Keratinocyte (primary cell): ENCODE measurements at places on chromosomes 13 and 19. TPM values are rescaled to one million over a fixed set of nuclear protein-coding genes. Genes with fewer than 3 reads are reported as not detected.

GRCh38 chr13:100673713-100674571 lies 653 bp downstream of the TMTC4 start:
- peaks cover 6% of the 10 kb centered on the region for H3K4me1 ChIP-seq
- no peak for DNase-seq
- H3K27ac ChIP-seq, result peak overlapping the region; percentile 26
- peak overlapping the region; percentile 68 for H3K4me3 ChIP-seq
- H3K27me3 ChIP-seq, result peaks cover 4% of the 10 kb centered on the region

GRCh38 chr13:108346376-108346775 lies 76.9 kb downstream of the TNFSF13B start:
- no peaks in the 10 kb centered on the region for H3K4me1 ChIP-seq
- H3K4me3 ChIP-seq, result no peak overlapping the region
- H3K27ac ChIP-seq, result no peak overlapping the region
- H3K36me3 ChIP-seq, result no peaks in the 10 kb centered on the region
- no peak for DNase-seq
- H3K27me3 ChIP-seq, result no peaks in the 10 kb centered on the region

GRCh38 chr13:99989276-99990125 lies 7.9 kb downstream of the ZIC2 start:
- H3K4me1 ChIP-seq, result no peaks in the 10 kb centered on the region
- H3K36me3 ChIP-seq, result no peaks in the 10 kb centered on the region
- H3K4me3 ChIP-seq, result no peak overlapping the region

- no peak overlapping the region for H3K4me3 ChIP-seq
- no peak for DNase-seq
- peaks cover 20% of the 10 kb centered on the region for H3K4me1 ChIP-seq
- H3K27me3 ChIP-seq, result no peaks in the 10 kb centered on the region
These were observed 62.1 kb downstream of the ARHGEF7 start for GRCh38 chr13:111177081-111177711.

The URAD gene
- not detected in 3 replicates for polyA plus RNA-seq

- peak overlapping the region; percentile 62 for H3K27ac ChIP-seq
- no peaks in the 10 kb centered on the region for H3K27me3 ChIP-seq
- DNase-seq, result peak; percentile 84
- no peak overlapping the region for H3K4me3 ChIP-seq
These were observed 3.9 kb upstream of the B9D2 start for GRCh38 chr19:41367848-41368301.

The SCN1B gene
- 0.30 to 0.46 TPM (median 0.45 TPM) in 3 replicates for polyA plus RNA-seq

The ZNF91 gene
- polyA plus RNA-seq, result 9.4 to 15.7 TPM (median 14.1 TPM) in 3 replicates

- no peak overlapping the region for H3K27ac ChIP-seq
- no peaks in the 10 kb centered on the region for H3K36me3 ChIP-seq
- H3K4me3 ChIP-seq, result no peak overlapping the region
- peaks cover 6% of the 10 kb centered on the region for H3K4me1 ChIP-seq
- H3K27me3 ChIP-seq, result no peaks in the 10 kb centered on the region
These were observed 40.3 kb downstream of the RASL11A start for GRCh38 chr13:27310946-27311345.

DNA sequence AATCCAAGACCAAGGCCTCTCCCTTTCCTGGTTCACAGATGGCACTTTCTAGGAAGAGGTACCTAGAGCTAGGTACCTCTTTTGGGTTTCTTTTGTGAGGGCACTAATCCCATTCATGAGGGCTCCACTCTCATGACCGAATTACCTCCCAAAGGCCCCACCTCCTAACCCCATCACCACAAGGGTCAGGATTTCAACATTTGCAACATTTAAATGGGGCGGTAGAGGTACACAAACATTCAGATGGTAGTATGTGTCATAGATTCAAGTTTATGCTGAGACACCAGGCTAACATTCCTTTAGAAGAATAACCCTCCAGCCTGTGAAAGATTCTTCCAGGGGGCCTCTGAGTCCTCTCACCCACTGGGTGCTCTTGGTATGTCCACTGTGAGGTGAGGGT lies 116.3 kb downstream of the FOXO1 start:
- peaks cover 3% of the 10 kb centered on the region for H3K4me1 ChIP-seq
- H3K36me3 ChIP-seq, result no peaks in the 10 kb centered on the region
- no peak overlapping the region for H3K27ac ChIP-seq
- no peak overlapping the region for H3K4me3 ChIP-seq

DNA sequence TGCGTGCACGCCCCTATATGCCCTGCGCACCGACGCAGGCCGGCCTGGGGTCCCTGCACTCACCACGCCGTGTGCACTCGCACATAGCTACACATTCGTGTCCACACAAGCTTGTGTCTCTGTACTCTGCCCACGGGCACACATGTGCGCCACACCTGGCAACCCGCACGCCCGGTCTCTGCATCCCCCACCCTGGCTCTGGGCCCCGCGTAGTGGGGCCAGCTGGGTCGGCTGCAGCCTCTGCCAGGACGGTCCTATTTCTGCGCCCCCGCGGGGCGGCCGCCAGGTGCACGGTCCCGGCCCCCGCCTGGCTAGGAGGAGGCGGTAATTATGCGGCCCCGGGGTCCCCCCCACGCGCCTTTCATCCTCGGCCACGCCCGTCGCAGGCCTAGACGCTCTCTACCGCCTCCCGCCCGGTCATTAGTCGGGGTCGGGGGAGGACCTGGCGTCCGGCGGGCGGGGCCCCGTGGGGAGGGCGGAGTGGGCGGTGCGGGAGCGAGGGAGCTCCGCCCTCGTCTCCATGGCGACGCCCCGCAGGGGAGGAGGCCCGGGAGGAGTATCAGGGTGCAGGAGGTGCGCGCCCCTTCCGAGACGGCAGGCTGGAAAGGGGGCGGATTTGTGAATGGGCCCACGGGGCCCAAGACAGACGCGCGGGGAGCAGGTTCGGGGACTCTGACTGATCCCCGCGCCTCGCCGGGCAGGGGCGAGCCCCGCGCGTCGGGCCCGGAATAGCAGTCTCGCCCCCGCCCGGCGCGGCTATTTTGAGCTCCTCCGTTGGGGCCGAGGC lies 2.8 kb upstream of the CIRBP start:
- peak overlapping the region; percentile 54 for H3K4me3 ChIP-seq
- no peak for DNase-seq
- H3K27me3 ChIP-seq, result peaks cover 4% of the 10 kb centered on the region
- H3K4me1 ChIP-seq, result peaks cover 63% of the 10 kb centered on the region
- peak overlapping the region; percentile 52 for H3K27ac ChIP-seq

GRCh38 chr19:56115490-56115889 lies 5.6 kb downstream of the ZNF787 start:
- no peak overlapping the region for H3K4me3 ChIP-seq
- no peaks in the 10 kb centered on the region for H3K27me3 ChIP-seq
- DNase-seq, result no peak
- H3K36me3 ChIP-seq, result peaks cover 7% of the 10 kb centered on the region
- H3K27ac ChIP-seq, result no peak overlapping the region

DNA sequence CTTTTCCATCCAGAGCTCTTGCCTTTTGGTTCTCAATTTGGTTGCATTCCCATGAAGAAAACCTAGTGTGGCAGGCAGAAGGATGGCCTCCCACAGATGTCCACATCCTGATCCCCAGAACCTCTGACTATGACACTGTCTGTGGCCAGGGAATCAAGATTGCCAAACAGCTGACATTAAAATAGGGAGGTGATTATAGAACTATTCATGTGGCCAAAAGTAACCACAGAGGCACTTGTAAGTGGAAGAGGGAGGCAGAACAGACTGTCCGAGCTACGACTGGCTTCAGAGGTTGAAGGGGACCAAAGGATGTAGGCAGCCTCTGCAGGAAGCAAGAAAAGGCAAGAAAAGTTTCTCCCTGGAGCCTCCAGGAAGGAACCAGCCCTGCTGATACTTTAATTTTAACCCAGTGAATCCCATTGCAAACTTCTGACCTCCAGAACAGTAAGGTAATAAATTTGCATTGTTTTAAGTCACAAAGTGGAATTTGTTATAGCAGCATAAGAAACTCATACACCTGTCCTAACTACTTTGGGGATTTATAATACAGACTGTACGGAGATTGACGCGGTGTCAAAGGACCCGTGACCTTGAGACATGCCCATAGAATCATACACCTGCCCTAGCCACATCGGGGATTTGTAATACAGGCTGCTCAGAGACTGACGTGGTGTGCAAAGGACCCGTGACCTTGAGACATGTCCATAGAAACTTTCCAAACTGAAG lies 106.5 kb downstream of the ATP11A start:
- H3K4me1 ChIP-seq, result no peaks in the 10 kb centered on the region
- DNase-seq, result no peak
- no peak overlapping the region for H3K27ac ChIP-seq
- H3K36me3 ChIP-seq, result no peaks in the 10 kb centered on the region

The MYBPC2 gene
- 0.01 TPM in 1 of 3 replicates, not detected in the others for polyA plus RNA-seq

- H3K36me3 ChIP-seq, result no peaks in the 10 kb centered on the region
- H3K4me1 ChIP-seq, result no peaks in the 10 kb centered on the region
- H3K27me3 ChIP-seq, result peaks cover 5% of the 10 kb centered on the region
- DNase-seq, result no peak
- H3K4me3 ChIP-seq, result no peak overlapping the region
These were observed 62.8 kb downstream of the RGCC start for GRCh38 chr13:41520016-41520659.

GRCh38 chr13:95207769-95208366 lies 93.4 kb downstream of the ABCC4 start:
- DNase-seq, result no peak
- H3K27me3 ChIP-seq, result no peaks in the 10 kb centered on the region
- no peaks in the 10 kb centered on the region for H3K4me1 ChIP-seq
- H3K27ac ChIP-seq, result no peak overlapping the region
- H3K4me3 ChIP-seq, result no peak overlapping the region

DNA sequence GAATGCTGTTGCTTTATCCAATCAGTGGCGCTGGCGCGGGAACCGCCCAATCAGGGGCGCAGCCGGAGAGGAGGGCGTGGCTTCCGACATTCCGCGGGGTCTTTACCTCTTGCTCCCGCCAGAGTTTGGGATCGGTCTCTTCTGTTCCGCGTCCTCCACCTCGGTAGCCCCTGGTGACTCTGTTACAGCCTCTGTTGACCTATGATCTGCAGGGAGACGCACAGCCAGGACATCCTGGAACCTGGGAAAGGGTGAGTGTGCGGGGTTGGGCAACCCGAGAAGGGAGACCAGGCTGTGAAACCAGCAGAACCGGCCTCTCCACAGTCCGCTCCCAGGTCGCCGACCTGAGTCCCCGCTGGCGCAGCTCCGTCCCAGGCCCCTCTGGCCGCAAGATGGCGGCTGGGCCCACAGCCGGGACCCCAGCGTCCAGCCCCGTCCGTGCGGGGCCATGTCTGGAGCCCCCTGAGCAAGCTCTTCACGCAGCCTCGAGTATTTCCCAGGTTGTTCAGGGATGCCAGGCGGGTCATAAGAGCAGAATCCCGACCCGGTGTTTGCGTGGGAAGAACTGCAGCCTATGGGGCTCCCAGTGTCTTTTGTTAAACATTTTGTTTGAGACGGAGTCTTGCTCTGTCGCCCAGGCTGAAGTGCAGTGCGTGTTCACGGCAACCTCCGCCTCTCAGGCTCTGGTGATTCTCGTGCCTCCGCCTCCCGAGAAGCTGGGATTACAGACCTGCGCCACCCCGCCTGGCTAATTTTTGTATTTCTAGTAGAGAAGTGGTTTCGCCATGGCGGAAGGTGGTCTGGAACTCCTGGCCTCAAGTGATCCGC lies 4.4 kb upstream of the ZNF681 start:
- peak overlapping the region; percentile 68 for H3K27ac ChIP-seq
- no peaks in the 10 kb centered on the region for H3K27me3 ChIP-seq
- no peak for DNase-seq
- H3K4me1 ChIP-seq, result peaks cover 3% of the 10 kb centered on the region

- H3K36me3 ChIP-seq, result peaks cover 33% of the 10 kb centered on the region
- no peak overlapping the region for H3K4me3 ChIP-seq
- H3K27me3 ChIP-seq, result no peaks in the 10 kb centered on the region
- no peaks in the 10 kb centered on the region for H3K4me1 ChIP-seq
These were observed 9.6 kb downstream of the MIR17HG start for GRCh38 chr13:91356919-91357612.

The PPFIA3 gene
- 3.0 to 3.4 TPM (median 3.1 TPM) in 3 replicates for polyA plus RNA-seq

GRCh38 chr13:73872397-73872796 lies 261.8 kb downstream of the KLF12 start:
- no peaks in the 10 kb centered on the region for H3K4me1 ChIP-seq
- H3K4me3 ChIP-seq, result no peak overlapping the region
- DNase-seq, result no peak
- no peaks in the 10 kb centered on the region for H3K27me3 ChIP-seq
- no peak overlapping the region for H3K27ac ChIP-seq

DNA sequence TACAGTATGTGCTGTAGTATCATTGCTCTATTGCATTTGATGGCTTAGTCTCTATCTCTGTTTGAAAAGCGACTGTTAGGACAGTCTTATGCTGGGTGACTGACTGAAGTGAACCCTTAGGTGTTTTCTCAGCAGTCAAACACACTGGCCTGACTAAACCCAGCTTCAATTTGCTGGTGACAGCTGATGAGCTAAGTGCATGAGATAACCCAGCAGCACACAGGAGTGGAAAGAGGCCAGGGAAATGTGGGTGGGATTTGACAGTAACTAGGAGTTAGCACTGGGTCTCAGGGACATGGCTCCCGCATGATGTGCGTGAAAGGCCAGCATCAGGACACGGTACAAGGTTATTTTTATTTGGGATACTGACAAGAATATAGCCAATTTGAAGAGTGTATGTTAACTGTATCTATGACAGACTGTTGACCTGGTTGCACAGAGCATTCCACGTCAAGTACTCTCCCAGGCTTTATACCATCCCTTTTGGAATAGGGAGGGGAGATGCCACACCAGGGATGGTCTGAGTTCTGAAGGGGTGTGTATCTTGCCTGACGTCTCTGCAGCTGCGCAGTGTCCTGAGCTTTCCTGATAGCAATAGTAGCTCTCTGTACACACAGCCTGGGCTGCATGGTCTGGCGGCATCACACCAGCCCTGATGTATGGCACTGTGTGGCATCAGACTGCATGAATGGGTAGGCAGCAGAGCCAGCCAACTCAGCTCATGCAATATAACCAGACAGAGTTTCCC lies 144.8 kb downstream of the FLT1 start:
- no peak for DNase-seq
- H3K27me3 ChIP-seq, result no peaks in the 10 kb centered on the region
- H3K27ac ChIP-seq, result no peak overlapping the region
- H3K36me3 ChIP-seq, result no peaks in the 10 kb centered on the region
- H3K4me3 ChIP-seq, result no peak overlapping the region
- no peaks in the 10 kb centered on the region for H3K4me1 ChIP-seq

The COG3 gene
- polyA plus RNA-seq, result 22.8 to 31.0 TPM (median 24.0 TPM) in 3 replicates

DNA sequence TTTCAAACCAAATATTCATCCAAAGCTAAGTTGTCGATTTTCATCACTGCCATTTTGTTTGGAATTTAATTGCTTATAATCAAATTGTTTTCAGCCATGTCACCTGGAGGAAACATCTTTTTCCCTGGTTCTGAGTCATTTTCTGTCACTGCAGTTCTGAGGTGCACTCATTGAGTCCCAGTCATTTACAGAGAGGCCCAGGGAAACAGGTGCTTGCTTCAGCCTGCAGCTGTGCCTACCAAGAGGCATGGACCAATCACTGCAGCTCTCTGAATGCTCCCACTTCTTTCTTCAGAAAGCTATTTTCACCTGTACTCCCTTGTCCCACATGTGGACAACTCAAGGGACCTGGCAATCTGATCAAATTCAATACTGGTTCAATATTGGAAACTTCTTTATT lies 308.1 kb downstream of the COG6 start:
- no peaks in the 10 kb centered on the region for H3K4me1 ChIP-seq
- H3K4me3 ChIP-seq, result no peak overlapping the region
- no peak overlapping the region for H3K27ac ChIP-seq
- no peaks in the 10 kb centered on the region for H3K36me3 ChIP-seq

The KLK12 gene
- not detected in 3 replicates for polyA plus RNA-seq

- H3K27ac ChIP-seq, result no peak overlapping the region
- DNase-seq, result no peak
- H3K4me3 ChIP-seq, result no peak overlapping the region
- H3K27me3 ChIP-seq, result peaks cover 17% of the 10 kb centered on the region
- no peaks in the 10 kb centered on the region for H3K4me1 ChIP-seq
- H3K36me3 ChIP-seq, result no peaks in the 10 kb centered on the region
These were observed 97.1 kb upstream of the IRS2 start for GRCh38 chr13:109883181-109884180.
